ENCODE measurements at places on chromosomes 11 and 22. TPM values are rescaled to one million over a fixed set of nuclear protein-coding genes. Genes with fewer than 3 reads are reported as not detected.

Gene ZP1
- not detected for total RNA-seq

Gene BDNF
- 3.4 TPM for total RNA-seq

Gene AGBL2
- 0.18 TPM for total RNA-seq

Gene CD3E
- total RNA-seq = not detected

Gene CACNA1I
- total RNA-seq = not detected

Gene AP2A2
- 26.3 TPM for total RNA-seq

Gene SLC29A2
- 0.33 TPM for total RNA-seq

Gene APOA1
- total RNA-seq = not detected

Gene KCNJ5
- not detected for total RNA-seq

Gene MMP12
- total RNA-seq = not detected

Gene XKR3
- total RNA-seq = not detected

Data from pulmonary artery endothelial cell (primary cell).